A172 (cell line): ENCODE measurements at places on chromosomes 1 and 21. TPM values are rescaled to one million over a fixed set of nuclear protein-coding genes. Genes with fewer than 3 reads are reported as not detected.

Gene NLRP3
- total RNA-seq, result 0.24 and 0.43 TPM in 2 replicates

Gene HMCN1
- 0.55 and 1.6 TPM in 2 replicates for total RNA-seq

Gene TM2D1
- 63.0 and 79.6 TPM in 2 replicates for total RNA-seq

Gene PHGDH
- total RNA-seq, result 96.8 and 97.2 TPM in 2 replicates

Gene VANGL2
- 5.7 and 6.3 TPM in 2 replicates for total RNA-seq

Gene OR2T35
- not detected in 2 replicates for total RNA-seq

DNA sequence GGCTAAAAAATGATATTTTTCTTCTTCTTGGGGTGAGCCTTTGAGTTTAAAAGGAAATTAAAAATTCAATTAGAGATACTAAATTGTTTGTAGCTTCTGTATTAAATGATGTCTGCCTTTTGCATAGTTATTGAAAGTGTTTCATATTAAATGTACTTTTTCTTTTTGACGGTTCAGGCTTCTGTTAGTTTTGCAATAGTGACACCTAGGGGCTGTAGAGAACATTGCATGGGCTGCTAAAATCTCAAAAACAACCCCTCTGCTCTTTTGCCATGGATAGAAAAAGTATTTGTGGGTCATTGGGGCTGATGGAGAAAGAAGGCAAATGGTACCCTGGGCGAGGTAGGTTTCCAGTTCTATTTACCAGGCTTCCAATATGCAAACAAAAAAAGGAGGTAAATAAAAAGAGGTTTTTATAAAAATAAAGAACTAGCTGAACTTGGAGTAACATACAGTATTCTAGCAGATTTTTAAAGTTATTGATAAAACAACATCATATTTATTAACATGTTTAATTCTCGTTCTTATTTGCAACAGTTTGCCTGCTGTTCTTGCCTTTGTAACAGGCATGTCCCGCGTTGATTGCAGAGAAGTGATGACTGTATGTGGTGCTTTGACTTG lies 115.4 kb upstream of the HOOK1 start:
- DNase-seq, result peak; percentile 21

- no peak for DNase-seq
These were observed 119.7 kb downstream of the GDAP2 start for GRCh38 chr1:117809764-117810163.

DNA sequence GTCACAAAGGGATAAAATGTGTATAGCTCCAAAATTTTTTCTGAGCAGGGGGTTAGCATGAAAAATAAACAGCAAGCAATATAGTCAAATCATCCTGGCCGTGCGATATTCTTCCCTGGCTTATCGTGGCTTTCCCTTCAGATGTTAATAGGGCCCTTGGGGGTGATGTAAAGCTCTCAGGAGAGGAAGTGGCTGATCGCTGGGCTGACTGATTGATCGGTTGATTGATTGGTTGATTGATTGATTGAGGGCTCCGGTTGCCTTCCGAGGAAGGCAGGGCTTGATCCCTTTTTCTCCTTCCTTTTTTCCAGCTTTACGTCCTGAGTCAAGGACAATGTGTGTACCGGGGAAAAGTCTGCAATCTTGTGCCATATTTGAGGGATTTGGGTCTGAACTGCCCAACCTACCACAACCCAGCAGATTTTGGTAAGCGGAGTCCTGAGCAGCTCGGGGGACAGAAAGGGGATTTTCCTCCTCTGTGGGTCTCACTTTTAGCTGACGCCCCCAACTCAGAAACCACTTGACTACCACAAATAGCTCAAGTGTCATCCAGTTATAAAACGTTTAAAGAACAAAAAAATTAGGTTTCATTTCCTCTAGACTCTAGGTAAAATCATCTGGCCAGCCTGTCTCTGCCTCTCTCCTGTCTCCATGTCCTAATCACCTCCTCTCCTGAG lies 29.5 kb downstream of the TFF3 start:
- no peak for DNase-seq

GRCh38 chr1:40583980-40584379 lies 52.5 kb downstream of the ZNF684 start:
- DNase-seq, result no peak

- DNase-seq, result no peak
These were observed 6.5 kb downstream of the LCE7A start for GRCh38 chr1:152866321-152866720.
